ENCODE measurements at places on chromosomes 4 and X. TPM values are rescaled to one million over a fixed set of nuclear protein-coding genes. Genes with fewer than 3 reads are reported as not detected.

PLXNB3 gene
- 3.8 TPM for total RNA-seq

GAGE1 gene
- total RNA-seq, result 0.20 TPM

UNC5C gene
- total RNA-seq, result 0.48 TPM

SH3RF1 gene
- 6.3 TPM for total RNA-seq
